Esophagus (tissue), 2 donors: ENCODE measurements at places on chromosomes 4 and X. TPM values are rescaled to one million over a fixed set of nuclear protein-coding genes. Genes with fewer than 3 reads are reported as not detected.

PSAPL1 gene
- polyA plus RNA-seq = 0.04 TPM

ZNF157 gene
- 0.08 TPM for polyA plus RNA-seq

PCDH19 gene
- polyA plus RNA-seq = 0.14 TPM

ELOVL6 gene
- polyA plus RNA-seq = 17.7 TPM

MAGEA4 gene
- polyA plus RNA-seq = not detected

TDO2 gene
- polyA plus RNA-seq = 0.14 TPM

PRSS12 gene
- 4.1 TPM for polyA plus RNA-seq

ATP5ME gene
- 539 TPM for polyA plus RNA-seq

CXCL10 gene
- polyA plus RNA-seq = 0.73 TPM

SAGE1 gene
- not detected for polyA plus RNA-seq

NWD2 gene
- 0.05 TPM for polyA plus RNA-seq

STPG2 gene
- 0.02 TPM for polyA plus RNA-seq

FAM193A gene
- 5.8 TPM for polyA plus RNA-seq

DRP2 gene
- polyA plus RNA-seq = 0.06 TPM

CTAG2 gene
- polyA plus RNA-seq = 2.8 TPM

PPARGC1A gene
- polyA plus RNA-seq = 0.49 TPM

NAP1L2 gene
- 1.4 TPM for polyA plus RNA-seq

MAGED2 gene
- polyA plus RNA-seq = 52.5 TPM

ITIH6 gene
- not detected for polyA plus RNA-seq

KLF8 gene
- 20.0 TPM for polyA plus RNA-seq

ADH1A gene
- not detected for polyA plus RNA-seq

SYNPO2 gene
- polyA plus RNA-seq = 46.9 TPM

RS1 gene
- polyA plus RNA-seq = not detected

PWWP3B gene
- polyA plus RNA-seq = not detected

PPP1R3F gene
- 3.8 TPM for polyA plus RNA-seq

MRPS18C gene
- 28.9 TPM for polyA plus RNA-seq

MAP3K15 gene
- polyA plus RNA-seq = 0.06 TPM

ZMAT1 gene
- 1.6 TPM for polyA plus RNA-seq

CNOT6L gene
- 4.3 TPM for polyA plus RNA-seq

VSIG4 gene
- polyA plus RNA-seq = 5.1 TPM

LETM1 gene
- 25.7 TPM for polyA plus RNA-seq

NRK gene
- 0.02 TPM for polyA plus RNA-seq

CXorf49 gene
- polyA plus RNA-seq = not detected

CDX4 gene
- polyA plus RNA-seq = not detected

KCTD8 gene
- polyA plus RNA-seq = 0.09 TPM

BMPR1B gene
- polyA plus RNA-seq = 0.18 TPM

FRMD7 gene
- not detected for polyA plus RNA-seq

DLG3 gene
- polyA plus RNA-seq = 13.8 TPM

C4orf54 gene
- under 0.01 TPM for polyA plus RNA-seq

AMOT gene
- 0.89 TPM for polyA plus RNA-seq

TBX22 gene
- polyA plus RNA-seq = not detected

FAM184B gene
- 0.14 TPM for polyA plus RNA-seq

TMSB15B gene
- 1.1 TPM for polyA plus RNA-seq

TRIM2 gene
- 4.0 TPM for polyA plus RNA-seq

RHOH gene
- polyA plus RNA-seq = 0.87 TPM

AMTN gene
- polyA plus RNA-seq = 0.47 TPM

CENPVL3 gene
- not detected for polyA plus RNA-seq

ATP6AP1 gene
- 65.8 TPM for polyA plus RNA-seq

SERPINA7 gene
- not detected for polyA plus RNA-seq

SH3BP2 gene
- polyA plus RNA-seq = 45.1 TPM

AADAT gene
- polyA plus RNA-seq = 1.8 TPM
